ENCODE measurements at places on chromosomes 3 and 15.

DNA sequence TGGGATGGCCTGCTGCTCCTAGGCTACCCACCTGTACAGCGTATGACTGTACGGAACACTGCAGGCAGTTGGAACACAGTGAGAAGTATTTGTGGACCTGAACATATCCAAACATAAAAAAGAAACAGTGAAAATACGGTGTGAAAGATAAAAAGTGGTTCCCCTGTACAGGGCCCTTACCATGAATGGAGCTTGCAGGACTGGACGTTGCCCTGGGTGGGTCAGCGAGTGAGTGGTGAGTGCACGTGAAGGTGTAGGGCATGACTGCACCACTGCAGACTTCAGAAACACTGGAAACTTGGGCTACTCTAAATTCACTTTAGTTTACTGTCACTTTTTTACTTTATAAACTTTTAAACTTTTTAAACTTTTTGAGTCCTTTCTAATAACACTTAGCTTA is 71.2 kb upstream of the SLC6A6 start:
- no peak for DNase-seq

DNA sequence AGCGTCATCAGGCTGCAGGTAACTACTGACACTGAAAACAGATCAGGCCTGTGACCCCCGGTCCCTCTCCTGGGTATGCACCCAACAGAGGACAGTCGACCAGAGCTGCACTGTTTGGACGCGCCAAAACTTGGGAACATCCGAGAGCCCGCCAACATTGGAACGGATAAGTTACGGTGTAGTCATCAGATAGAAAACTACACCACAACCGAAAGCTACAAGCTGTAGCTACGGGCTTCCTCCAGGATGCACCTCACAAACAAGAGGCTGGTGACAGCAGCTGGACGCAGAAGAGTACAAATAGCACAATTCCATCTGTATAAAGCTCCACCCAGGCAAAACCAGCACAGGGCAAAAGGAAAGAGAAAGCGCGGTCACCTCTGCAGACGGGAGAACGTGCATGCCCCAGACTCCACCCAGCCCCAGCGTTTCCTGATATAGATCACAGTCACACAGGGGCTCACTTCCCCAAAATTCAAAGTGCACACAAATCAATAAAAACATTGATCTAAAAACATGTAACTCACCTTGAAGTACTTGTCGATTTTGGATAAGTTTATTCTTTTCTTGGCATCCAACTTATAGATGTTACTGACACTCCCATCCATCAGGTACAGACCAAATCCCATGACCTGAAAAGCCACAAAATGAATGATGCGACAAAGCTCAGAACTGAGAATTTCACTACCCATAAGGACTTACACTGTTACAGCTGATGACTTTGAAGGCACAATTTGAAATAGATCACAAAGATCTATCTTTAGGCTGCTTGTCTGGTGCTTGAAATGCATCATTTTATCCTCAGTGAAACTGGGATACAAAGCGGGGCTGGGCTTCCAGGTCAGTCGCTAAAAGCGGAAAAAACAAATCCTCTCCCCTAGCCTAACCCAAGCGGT is 43.3 kb downstream of the CYFIP1 start:
- no peak for DNase-seq

GRCh38 chr3:73069775-73070444 is 8.5 kb downstream of the EBLN2 start:
- no peak for DNase-seq

- no peak for DNase-seq
Measured at GRCh38 chr3:29731050-29731449, 450.2 kb downstream of the RBMS3 start.

DNA sequence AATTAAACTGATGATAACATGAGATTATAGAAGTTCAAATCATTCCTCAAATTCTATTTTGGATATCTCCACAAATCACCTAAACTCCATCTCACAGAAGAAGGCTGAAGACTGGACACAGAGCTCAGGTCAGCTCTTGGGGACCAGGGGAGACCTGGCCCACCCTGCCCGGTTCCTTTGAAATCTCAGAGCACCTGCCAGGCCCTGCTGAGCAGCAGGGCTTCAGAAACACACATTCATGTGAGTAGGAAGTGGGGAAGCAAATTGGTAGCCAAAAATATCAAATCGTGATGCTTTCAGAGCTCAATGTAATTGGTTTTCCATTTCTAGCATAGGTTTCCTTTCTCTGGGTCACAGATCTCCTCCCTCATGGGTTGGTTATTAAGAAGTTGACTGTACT is 76.2 kb downstream of the OCA2 start:
- DNase-seq = no peak
